ENCODE measurements at places on chromosomes 4 and X. TPM values are rescaled to one million over a fixed set of nuclear protein-coding genes. Genes with fewer than 3 reads are reported as not detected.
A peak's percentile ranks its signal among the peaks of the same experiment; 100 is the strongest.

GRXCR1 gene
- not detected for total RNA-seq

DNA sequence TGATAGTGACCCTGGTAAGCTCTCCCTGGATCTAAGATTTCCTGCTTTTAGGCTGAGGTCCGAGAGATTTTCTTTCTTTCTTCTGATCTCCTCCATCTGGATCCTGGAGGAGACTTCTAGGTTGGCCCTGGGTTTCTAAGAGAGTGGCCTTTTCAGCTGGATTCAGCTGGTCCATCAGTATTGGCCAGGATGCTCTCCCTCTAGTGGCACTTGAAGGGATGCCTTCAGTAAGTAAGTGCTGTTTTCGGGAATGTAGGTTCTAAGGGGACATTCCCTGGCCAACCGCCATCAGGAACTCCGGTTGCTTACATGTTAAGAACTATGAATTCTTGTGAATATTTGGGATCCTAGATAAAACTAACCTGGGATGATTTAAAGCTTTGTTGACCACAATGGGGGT lies 56.9 kb downstream of the SERTM2 start:
- DNase-seq, result no peak
- no peaks in the 10 kb centered on the region for H3K27me3 ChIP-seq
- H3K4me3 ChIP-seq, result no peak overlapping the region
- no peak overlapping the region for H3K27ac ChIP-seq
- no peaks in the 10 kb centered on the region for H3K4me1 ChIP-seq
- no peaks in the 10 kb centered on the region for H3K36me3 ChIP-seq

DDX53 gene
- not detected for total RNA-seq

CSAG3 gene
- total RNA-seq, result not detected

DNA sequence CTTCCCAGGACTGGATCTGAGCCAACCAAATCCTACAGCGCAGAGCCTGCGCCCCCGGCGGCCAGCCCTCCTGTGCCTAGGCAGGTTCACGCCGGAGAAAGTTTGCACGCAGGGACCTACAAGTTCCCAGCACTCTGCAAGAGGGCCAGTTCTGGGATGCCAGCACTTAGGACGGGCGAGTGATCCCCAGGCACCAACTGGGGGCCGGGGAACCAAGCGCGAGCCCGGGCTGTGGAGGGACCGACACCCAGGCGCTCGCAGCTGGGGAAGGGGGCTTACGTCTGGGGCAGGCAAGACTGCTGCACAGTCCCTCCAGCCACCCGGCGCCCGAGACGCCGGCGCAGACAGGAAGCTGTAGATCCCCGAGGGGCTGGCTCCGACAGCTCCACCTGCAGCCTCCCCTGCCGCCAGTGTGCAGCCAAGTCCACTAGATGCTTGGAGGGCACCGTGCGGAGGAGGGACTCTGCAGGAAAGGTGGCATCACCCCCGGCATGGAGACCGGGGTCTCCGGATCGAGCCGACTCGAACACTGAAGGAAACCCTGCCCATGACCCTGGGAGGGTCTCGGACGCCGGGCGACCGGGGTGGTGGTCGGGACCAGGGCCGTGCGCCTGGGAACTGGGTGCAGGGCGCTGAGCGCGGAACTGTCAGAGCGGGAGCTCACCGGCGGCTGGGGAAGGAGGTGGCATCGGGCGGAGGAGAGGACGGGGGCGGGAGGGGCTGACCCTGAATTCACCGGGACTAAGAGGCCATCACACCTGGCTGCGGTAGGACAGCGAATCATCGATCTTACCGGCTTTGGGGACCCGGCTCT lies 566 bp downstream of the CORIN start:
- peak overlapping the region; percentile 70 for H3K4me3 ChIP-seq
- H3K36me3 ChIP-seq, result no peaks in the 10 kb centered on the region
- H3K27me3 ChIP-seq, result peaks cover 14% of the 10 kb centered on the region
- no peak for DNase-seq
- H3K27ac ChIP-seq, result no peak overlapping the region

DNA sequence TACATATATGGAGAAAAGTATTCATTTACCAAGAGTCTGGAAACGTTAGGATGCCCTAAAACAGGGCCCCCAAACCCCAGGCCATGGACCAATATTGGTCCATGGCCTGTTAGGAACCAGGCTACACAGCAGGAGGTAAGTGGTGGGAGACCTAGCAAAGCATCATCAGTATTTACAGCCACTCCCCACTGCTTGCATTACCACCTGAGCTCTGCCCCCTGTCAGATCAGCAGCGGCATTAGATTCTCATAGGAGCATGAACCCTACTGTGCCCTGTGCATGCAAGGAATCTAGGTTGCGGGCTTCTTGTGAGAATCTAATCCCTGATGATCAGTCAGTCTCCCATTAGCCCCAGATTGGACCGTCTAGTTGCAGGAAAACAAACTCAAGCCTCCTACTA lies 62.3 kb downstream of the USP38 start:
- H3K36me3 ChIP-seq, result no peaks in the 10 kb centered on the region
- DNase-seq, result no peak
- no peak overlapping the region for H3K4me3 ChIP-seq

ZNF185 gene
- total RNA-seq, result 15.4 TPM

Data from H1 (cell line).